Stimulated activated CD8-positive, alpha-beta memory T cell treated with anti-CD3 and anti-CD28 coated beads, Interleukin-15, amount 100 ng/mL, for 1 hour (primary cell): ENCODE measurements at places on chromosomes 5 and 9.

- no peak for DNase-seq
Measured at GRCh38 chr5:112548246-112548881, 129.3 kb upstream of the EPB41L4A start.

- no peak for DNase-seq
Measured at GRCh38 chr9:8877753-8878494, 1078.3 kb upstream of the DMAC1 start.

DNA sequence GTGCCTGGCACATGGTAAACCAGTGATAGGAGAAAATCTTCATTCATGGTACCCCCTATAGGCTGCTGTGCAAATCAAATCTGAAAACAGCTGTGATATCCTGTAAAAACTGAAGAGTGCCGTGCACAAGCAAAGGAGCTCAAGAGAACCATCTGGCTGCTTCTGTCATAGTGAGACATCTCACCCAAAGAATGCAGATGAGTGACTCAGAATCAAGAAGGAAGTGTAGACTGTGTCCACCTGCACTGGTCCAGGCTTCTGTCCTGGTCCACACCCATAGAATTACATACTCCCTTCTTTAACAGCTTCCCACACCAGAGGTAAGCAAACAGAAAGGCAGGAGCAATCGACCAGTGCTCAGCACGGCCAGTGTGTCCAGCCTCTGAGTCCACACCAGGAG, 195.9 kb downstream of the ASTN2 start:
- DNase-seq, result no peak

GRCh38 chr9:96508227-96508940, 58.4 kb downstream of the HABP4 start:
- no peak for DNase-seq

- DNase-seq, result no peak
Measured at GRCh38 chr5:50947906-50948683, 281.7 kb downstream of the PARP8 start.

- DNase-seq, result no peak
Measured at GRCh38 chr9:89919171-89919681, 314.4 kb downstream of the GADD45G start.

GRCh38 chr5:56211298-56211865, 21.7 kb downstream of the ANKRD55 start:
- DNase-seq, result no peak

GRCh38 chr9:24459953-24460352, 85.7 kb downstream of the IZUMO3 start:
- no peak for DNase-seq

GRCh38 chr9:111853450-111853827, 43.2 kb upstream of the UGCG start:
- no peak for DNase-seq

- no peak for DNase-seq
Measured at GRCh38 chr5:138536665-138537315, 6.2 kb downstream of the ETF1 start.

GRCh38 chr9:138053996-138054752, 176.6 kb downstream of the CACNA1B start:
- no peak for DNase-seq

GRCh38 chr5:126987271-126987899, 43.0 kb downstream of the MARCHF3 start:
- DNase-seq, result no peak

GRCh38 chr5:137071931-137072330, 427.2 kb downstream of the SPOCK1 start:
- no peak for DNase-seq

GRCh38 chr5:143051244-143052058, 281.3 kb downstream of the ARHGAP26 start:
- DNase-seq, result no peak

- DNase-seq, result no peak
Measured at GRCh38 chr5:96919754-96920197, 16.1 kb upstream of the LNPEP start.

DNA sequence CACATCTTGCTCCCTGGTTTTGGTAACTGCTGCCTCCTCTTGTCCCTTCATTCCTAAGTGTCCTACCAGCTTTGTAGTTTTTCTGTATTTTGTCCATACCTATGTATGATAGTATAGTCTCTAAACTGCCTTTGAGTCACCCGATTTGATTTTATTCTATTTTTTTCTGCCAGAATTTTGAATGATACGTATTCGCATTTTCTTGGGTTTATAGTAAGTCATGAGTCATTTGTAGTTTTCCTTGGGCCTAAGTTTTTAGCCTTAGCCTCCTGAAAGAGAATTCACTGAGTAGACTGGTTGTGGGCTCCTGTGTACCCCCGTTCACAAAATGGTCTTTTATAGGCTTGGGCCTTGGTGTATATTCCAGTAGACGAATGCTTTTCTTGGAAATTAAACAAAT, 59.6 kb downstream of the LRRTM2 start:
- DNase-seq, result no peak

GRCh38 chr9:123835821-123836220, 94.1 kb downstream of the DENND1A start:
- DNase-seq, result no peak
